AG04450 (cell line): ENCODE measurements at places on chromosomes 2 and 18. TPM values are rescaled to one million over a fixed set of nuclear protein-coding genes. Genes with fewer than 3 reads are reported as not detected.

GRCh38 chr2:42957109-42957860 lies 164.9 kb upstream of the HAAO start:
- DNase-seq = no peak

GRCh38 chr2:153584244-153584643 lies 105.7 kb upstream of the RPRM start:
- DNase-seq = no peak

GRCh38 chr18:48656582-48656981 lies 117.8 kb downstream of the CTIF start:
- no peak for DNase-seq

GRCh38 chr18:21110713-21111345 lies 784 bp downstream of the ROCK1 start:
- no peak for DNase-seq

- no peak for DNase-seq
These were observed 463 bp downstream of the PPP1CB start for GRCh38 chr2:28751956-28752630.

DNA sequence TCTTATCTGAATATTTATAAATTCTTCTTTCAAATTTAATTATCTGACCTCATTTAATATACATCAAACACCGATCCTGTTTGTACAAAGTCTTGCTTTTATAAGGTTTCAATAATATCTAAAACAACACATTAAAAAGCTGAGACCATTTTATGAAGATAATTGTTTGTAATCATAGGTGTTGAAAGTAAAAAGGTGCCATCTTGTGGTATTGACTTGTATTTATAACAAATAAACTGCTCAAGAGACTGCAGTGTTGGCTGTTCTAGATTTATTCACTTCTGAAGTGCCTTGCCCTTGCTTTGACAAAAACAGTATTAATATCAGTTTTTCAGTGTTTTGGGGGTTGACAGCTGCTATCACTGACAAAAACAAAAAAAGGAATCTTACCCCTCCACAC lies 286.8 kb upstream of the HNMT start:
- DNase-seq = no peak

- DNase-seq = no peak
These were observed 326.1 kb upstream of the HS6ST1 start for GRCh38 chr2:128644718-128645256.

DNA sequence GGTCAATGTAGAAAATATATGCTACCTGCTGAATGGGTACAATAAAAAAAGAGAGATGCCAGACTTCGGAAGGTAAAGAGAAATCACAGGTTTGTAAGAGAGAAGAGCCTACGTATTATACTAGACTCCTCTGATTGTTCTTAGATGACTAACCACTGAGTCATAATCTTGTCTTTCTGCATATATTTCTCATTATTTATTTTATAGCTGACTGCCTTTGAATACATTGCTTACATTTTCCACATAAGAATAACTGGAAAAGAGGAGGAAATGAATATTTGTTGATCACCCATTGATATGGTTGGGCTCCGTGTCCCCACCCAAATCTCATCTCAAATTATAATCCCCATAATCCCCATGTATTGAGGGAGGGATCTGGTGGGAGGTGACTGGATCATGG lies 90.3 kb upstream of the RAB27B start:
- peak; percentile 10 for DNase-seq

DNA sequence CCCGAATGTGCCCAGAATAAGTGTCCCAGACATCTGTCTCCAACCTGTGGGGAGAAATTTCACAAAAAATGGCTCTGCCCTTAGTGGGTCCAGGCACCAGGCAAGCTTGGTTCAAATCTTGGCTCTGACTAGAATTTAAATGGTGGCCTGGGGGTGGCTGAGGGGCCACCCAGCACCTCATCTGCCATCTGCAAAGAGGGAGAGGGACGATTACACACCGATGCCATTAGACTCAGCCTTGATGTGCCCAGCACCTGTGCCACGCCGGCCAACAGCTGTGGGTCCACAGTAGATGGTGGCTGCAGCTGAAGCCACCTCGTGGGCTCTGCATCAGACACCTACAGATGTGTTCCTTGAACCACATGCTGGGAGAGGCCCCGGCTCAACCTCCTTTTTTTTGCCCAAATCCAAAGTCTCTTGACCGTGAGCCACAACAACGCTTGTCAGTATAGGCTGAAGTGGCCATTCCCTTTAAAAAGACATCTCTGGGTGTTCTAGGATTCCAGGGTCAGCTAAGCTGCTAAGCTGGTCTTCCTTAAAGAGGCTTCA lies 222.0 kb upstream of the RAB6C start:
- DNase-seq = no peak

DNA sequence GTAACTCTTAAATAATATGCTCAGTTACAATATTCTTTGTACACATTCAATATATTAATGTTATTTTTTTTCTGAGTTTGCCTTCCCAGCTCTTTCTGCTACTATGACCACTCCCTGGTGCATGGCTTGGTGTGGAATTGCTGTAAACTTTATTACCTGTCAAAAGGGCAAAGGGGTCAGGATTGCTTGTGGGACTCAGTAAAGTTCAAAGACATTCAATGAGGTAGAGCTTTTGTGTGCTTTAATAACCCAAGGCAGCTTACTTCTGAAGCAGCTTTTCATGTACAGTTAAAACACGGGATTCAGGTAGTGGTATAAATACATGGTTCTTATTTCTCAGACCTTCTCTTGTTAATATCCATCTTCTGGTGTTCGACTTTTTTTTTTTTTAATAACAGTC lies 132.8 kb downstream of the MEIS1 start:
- DNase-seq = no peak

- no peak for DNase-seq
These were observed 494.8 kb downstream of the RIT2 start for GRCh38 chr18:42620657-42621056.

- no peak for DNase-seq
These were observed 21.5 kb upstream of the SERPINB7 start for GRCh38 chr18:63753676-63754075.

DNA sequence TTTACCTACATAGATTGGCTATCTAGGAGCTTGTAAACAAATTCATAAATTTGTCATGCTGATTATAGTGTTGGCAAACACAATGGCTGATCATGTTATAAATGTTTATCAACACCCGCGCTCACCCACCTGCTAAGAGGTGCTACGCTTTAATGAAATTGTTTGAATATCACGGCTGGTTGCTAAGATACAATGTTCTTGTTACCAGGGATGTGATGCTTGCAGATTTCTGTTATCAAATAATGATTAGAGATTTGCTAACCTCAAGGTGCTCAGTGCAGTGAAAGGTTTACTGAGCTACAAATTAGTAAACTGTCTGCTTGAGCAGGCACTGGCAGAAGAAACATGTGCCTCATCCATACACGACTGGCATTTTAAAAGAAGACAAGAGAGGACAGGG lies 160.0 kb upstream of the ZEB2 start:
- no peak for DNase-seq

GRCh38 chr2:28391564-28392296 lies 928 bp upstream of the FOSL2 start:
- peak; percentile 67 for DNase-seq

- DNase-seq = no peak
These were observed 68.2 kb downstream of the ASAP2 start for GRCh38 chr2:9274701-9275343.

Gene TET3
- polyA plus RNA-seq = 3.1 and 3.2 TPM in 2 replicates

Gene TEX44
- polyA plus RNA-seq = not detected in 2 replicates

Gene CCDC74A
- 4.0 and 5.2 TPM in 2 replicates for polyA plus RNA-seq

Gene OSBPL6
- 4.5 and 5.0 TPM in 2 replicates for polyA plus RNA-seq

Gene SERPINB7
- 23.1 and 28.1 TPM in 2 replicates for polyA plus RNA-seq

Gene DOK6
- 0.16 and 0.36 TPM in 2 replicates for polyA plus RNA-seq
